HT1080 (cell line): ENCODE measurements at places on chromosomes 11 and 22. TPM values are rescaled to one million over a fixed set of nuclear protein-coding genes. Genes with fewer than 3 reads are reported as not detected.

- no peak for DNase-seq
Measured at GRCh38 chr11:2452321-2453012, 7.7 kb downstream of the KCNQ1 start.

GRCh38 chr11:103602840-103603239, 433.6 kb upstream of the DDI1 start:
- DNase-seq, result no peak

- DNase-seq, result peak; percentile 58
Measured at GRCh38 chr11:119284344-119285157, 32.4 kb downstream of the MCAM start.

GRCh38 chr11:91872243-91872642, 352.4 kb upstream of the FAT3 start:
- DNase-seq, result no peak

DNA sequence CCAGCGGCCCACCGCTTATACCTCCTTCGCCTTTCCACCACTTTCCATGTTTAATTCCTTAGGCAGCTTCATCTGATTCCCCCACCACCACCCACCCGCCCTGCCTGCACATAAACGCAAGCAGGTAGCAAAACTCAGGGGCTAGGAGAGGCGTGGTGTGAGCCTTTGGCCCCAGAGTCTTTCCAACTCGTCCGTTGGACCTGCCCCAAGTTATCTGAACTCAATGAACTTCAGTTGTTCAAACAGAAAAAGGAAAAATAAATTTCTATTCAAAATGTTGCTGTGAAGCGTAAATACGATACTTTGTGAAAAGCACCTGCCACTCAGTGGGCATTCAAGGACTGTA, 814 bp upstream of the CDON start:
- DNase-seq, result no peak

GRCh38 chr11:108852701-108853100, 187.8 kb downstream of the DDX10 start:
- DNase-seq, result no peak

The CCDC134 gene
- 6.4 and 9.8 TPM in 2 replicates for total RNA-seq

DNA sequence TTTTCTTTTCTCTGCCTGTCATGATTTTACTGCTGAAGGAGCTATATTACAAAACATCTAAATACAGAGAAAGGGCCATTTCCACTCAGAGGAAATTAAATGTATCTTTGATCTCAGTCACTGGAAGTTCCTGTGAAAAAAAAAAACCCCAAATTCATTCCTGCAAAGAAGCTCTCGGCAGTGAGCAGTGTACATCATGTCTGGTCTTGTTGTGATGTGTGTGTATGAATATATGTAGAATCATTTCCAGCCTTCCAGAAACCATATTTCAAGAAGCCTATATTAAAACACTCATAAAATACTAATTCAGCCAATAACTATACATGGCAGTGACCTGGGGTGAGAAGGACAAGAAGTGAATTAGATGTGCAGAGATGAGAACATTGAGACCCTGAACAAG, 393.2 kb upstream of the TENM4 start:
- DNase-seq, result no peak

- no peak for DNase-seq
Measured at GRCh38 chr22:22815397-22816170, 72.0 kb upstream of the IGLL5 start.

The C22orf15 gene
- 1.1 TPM in 1 of 2 replicates, not detected in the other for total RNA-seq

DNA sequence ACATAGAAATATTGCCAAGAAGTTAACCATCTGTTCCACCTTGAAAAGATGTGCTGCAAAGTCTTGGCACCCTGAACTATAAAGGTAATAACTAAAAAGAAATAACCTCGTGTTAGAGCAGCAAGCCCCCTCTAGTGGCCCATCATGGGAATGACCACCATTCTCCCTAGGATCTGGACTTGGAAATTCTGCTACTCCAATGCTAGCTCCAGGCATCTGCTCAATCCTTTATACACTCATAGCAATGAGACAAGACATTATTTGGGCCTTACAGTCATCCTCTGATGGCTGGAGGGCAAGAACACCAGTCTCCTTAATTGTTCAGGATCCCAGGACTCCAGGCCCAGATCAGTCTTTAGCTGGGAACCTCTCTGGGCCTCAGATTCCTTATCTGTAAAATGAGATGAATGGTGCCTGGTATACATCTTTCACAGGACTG, 76.0 kb downstream of the CWC15 start:
- peak; percentile 37 for DNase-seq

DNA sequence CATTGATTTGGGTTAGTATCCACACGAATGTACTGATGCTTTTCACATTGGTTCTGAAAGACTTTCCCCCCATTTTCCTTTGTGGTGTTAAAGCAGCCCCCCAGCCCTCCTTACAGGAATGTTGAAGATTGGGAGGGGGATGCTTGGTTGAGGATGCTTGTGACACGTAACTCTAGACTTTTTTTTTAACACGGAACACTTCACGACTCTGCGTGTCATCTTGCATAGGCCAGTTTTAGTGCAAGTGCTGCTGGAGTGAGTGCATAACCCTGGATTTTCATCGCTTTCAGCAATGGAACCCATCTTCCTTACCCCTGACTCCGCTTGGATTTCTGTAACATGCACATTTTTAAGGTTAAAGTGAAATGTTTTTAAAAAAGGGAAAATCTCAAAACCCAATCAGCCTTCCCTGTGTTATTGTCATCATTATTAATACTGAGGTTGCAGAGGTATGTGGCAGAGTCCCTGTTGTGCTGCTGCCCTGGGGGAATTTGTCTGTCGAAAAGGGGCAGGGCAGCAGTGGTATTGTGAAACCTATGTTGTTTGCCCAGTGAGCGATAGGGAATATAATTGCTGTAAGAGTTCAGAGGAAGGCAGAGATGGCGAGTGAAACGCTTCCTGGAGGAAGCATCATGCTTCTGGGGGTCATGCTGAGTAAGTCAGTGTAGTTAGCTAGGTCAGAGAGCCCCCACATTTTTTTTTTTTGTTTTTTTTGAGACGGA, 12.1 kb downstream of the CECR2 start:
- no peak for DNase-seq

DNA sequence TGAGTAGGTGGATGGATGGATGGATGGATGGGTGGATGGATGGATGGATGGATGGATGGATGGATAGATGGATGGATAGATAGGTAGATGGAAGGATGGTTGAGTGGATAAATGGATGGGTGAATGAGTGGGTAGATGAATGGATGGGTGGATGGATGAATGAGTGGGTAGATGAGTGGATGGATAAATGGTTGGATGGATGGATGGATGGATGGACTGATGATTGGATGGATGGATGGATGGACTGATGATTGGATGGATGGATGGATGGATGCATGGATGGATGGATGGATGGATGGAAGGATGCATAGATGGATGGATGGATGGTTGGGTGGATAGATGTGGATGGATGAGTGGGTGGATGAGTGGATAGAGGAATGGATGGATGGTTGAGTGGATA, 13.2 kb upstream of the SYT8 start:
- no peak for DNase-seq

The ASPHD2 gene
- total RNA-seq, result 6.3 and 8.7 TPM in 2 replicates

DNA sequence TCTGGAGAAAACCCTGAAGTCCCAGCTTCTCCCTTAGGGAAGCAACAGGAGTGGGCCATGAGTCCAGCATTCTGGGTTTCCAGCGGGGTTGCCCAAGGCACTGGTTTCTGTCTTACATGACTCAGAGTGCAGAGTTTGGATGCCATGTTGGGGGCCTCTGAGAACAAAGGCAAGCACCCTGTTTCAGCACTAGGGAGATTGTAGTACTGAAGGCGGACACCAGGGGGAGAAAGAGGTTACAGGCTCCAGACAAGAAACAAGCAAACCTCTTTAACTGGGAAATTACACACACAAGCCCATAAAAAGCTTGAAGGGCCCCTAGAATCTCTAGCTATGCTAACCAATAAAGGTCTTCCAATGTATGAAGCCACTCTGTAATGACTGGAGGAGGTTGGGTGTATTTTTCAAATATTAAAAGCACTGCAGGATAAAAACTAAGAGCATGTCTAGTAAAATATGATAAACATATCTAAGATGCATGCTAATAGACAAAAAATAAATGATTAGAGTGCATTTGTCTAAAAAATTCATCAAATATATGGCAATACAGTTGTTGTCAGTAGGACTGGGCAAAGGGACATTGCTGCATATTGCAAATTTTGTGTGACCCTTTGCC, 7.1 kb downstream of the MS4A6E start:
- peak; percentile 73 for DNase-seq

GRCh38 chr22:37996515-37997246, 12.3 kb upstream of the SOX10 start:
- DNase-seq, result no peak

- no peak for DNase-seq
Measured at GRCh38 chr11:126419801-126420697, 64.6 kb downstream of the ST3GAL4 start.

The GRK3 gene
- total RNA-seq, result 1.7 and 2.5 TPM in 2 replicates

DNA sequence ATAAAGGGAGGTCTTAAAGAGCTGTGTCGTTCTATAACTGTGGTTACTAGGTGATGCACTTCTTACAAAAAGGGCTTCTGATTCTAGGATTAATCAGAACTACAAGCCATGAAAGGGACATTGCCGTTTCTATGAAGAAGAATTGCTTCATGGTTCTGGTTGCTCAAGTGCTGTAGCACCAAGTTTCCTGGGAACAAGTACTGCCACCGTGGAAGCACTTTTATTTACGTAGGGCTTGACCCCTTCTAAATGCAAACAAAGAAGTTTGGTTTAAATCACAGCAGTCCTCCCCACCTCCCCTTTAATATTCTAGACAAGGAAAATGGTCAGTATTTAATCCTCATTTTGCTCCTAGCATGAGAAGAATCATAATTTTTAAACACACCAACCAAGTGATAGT, 9.8 kb downstream of the YAP1 start:
- DNase-seq, result no peak

The CBLIF gene
- not detected in 2 replicates for total RNA-seq

- DNase-seq, result no peak
Measured at GRCh38 chr22:41411021-41411851, 29.5 kb downstream of the TEF start.

The OR4A16 gene
- not detected in 2 replicates for total RNA-seq

The SLC22A9 gene
- total RNA-seq, result not detected in 2 replicates

The LRRC32 gene
- total RNA-seq, result 0.06 and 0.17 TPM in 2 replicates

The OR9Q1 gene
- not detected in 2 replicates for total RNA-seq

The THAP7 gene
- total RNA-seq, result 57.3 and 64.0 TPM in 2 replicates

GRCh38 chr11:72833811-72834493, 19.7 kb downstream of the ATG16L2 start:
- no peak for DNase-seq

DNA sequence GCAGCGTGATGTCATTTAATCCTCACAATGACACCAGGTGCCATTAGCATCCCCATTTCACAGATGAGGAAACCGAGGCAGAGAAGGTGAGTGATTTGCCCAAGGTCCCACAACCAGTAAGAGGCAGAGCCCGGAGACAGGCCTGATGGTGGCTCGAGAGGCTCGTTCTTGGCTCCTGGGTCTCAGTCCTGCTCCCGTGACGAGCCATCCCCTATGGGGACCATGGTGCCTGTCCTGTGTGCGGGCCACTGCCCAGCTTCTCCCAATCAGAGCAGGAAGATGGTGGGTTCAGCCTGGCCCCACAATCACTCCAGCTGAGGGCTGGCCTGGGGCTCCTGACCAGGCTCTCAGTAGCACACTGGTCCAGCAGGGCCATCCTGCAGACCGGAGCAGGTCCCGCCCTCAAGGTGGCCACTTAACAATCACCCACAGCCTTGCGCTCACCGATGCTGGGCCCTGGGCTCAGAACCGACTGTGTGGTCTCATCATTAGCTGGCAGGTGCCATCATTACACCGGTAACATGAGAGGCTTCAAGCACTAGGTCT, 3.6 kb downstream of the ALDH3B1 start:
- DNase-seq, result no peak

The MYO18B gene
- total RNA-seq, result 1.9 and 2.3 TPM in 2 replicates

- no peak for DNase-seq
Measured at GRCh38 chr11:8987446-8987845, 16.4 kb downstream of the NRIP3 start.

The PATE2 gene
- total RNA-seq, result not detected in 2 replicates

The UBQLN3 gene
- not detected in 2 replicates for total RNA-seq

- DNase-seq, result peak; percentile 48
Measured at GRCh38 chr11:24238771-24239645, 257.8 kb upstream of the LUZP2 start.

- peak; percentile 34 for DNase-seq
Measured at GRCh38 chr11:92130421-92130831, 94.2 kb upstream of the FAT3 start.

- DNase-seq, result peak; percentile 75
Measured at GRCh38 chr11:15097411-15097810, 17.3 kb upstream of the INSC start.

- DNase-seq, result no peak
Measured at GRCh38 chr11:22690257-22690656, 23.8 kb downstream of the GAS2 start.

DNA sequence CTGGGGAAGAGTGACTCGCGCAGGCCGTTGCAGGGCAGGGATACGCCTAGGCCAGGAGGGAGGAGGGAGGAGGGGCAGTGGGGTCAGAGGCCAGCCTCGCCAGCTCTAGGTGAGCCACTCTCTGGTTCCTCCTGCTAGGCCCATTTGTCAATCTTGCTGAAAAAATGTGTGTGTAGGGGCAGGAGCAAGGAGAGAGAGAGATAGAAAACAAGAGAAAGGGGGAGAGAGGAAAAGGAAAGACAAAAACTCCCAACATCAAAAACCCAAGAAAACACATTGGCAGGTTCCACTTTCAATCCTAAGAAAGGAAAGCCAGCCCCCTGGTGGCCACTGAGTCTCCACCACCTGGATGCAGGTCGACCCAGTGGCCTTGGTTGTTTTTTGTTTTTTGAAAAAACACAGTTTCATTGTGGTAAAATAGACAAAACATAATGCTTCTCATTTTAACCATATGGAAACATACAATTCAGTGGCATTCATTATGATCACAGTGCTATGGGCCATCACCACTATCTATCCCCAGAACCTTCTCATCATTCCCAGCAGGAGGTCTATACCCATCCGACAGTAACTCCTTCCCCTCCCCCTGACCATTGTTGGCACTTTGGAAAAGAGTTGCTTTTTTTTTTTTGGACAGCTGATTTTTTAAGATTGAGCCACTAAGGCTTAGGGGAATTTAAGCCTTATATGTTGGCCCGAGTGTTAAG, 10.9 kb downstream of the OMP start:
- DNase-seq, result peak; percentile 11

DNA sequence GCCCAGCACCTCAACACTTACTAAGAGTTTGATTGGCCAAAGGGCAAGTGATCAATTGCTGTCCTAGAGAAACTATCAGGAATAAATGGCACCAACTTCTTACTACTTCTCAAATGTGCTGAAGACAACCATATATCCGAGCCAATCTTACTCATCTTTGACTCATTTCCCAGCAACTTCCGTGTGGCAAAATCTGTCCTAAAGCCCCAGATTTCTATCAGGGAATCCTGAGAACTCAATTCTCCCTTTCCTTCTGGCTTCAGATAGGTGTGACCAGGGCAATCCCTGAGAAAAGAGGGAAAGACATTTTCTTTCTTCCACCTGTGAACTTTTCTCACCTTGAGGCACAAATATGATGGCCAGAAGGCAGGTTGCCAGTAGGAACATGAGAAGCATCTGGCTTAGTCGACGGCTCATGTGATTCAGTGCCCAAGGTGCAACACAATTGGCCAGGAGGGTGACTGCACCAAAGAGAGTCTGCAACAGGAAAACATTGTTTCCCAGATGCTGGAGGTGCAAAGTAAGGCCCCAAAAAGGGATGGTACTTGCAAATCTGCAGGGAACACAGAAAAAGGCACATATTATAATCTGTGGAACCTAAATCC, 21.8 kb upstream of the SLC22A24 start:
- DNase-seq, result peak; percentile 84

- DNase-seq, result no peak
Measured at GRCh38 chr11:6362185-6362872, 27.9 kb upstream of the SMPD1 start.
